ENCODE measurements at places on chromosomes 7 and 10.

DNA sequence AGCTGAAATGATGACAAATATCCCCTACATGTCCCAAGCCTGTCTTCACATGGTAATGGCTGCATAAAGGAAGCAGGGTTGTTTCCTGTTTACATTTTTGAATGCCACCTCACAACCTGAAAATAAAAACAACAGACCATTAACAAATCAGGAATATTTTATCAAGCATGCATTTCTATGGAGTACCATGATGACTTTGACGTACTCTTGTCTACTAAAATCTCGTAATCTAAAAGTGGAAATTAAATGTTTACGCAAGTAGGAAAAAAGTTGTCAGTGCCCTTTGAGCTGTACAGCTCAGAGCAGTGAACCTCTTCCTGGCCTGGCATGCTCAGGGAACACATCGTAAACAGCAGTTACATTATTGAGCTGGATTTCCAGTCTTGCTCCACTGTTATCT, 194.1 kb downstream of the INHBA start:
- no peak for DNase-seq

DNA sequence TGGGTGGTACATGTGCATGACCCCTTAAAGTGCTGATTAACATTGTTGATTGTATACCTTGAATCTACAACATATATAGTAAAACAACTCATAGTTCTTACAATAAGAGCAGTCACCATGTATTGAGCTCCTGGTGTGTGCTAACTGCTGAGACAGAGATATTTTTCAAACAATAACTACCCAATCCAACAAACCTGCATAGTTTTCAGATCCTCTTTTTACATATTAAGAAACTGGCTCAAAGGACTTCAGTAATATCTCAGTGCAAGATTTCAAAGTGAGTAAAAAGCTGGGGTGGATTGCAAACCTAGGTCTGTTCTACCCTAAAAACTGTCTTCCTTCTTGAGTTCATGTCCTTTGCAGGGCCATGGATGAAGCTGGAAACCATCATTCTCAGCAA, 272.2 kb downstream of the SNX13 start:
- peak; percentile 12 for DNase-seq

GRCh38 chr10:4822208-4822607, 3.8 kb upstream of the AKR1E2 start:
- no peak for DNase-seq

- DNase-seq, result no peak
These were observed 21.2 kb downstream of the PRKCQ start for GRCh38 chr10:6558759-6559461.

- DNase-seq, result no peak
These were observed 102.4 kb downstream of the PTPN20 start for GRCh38 chr10:47013507-47014154.

DNA sequence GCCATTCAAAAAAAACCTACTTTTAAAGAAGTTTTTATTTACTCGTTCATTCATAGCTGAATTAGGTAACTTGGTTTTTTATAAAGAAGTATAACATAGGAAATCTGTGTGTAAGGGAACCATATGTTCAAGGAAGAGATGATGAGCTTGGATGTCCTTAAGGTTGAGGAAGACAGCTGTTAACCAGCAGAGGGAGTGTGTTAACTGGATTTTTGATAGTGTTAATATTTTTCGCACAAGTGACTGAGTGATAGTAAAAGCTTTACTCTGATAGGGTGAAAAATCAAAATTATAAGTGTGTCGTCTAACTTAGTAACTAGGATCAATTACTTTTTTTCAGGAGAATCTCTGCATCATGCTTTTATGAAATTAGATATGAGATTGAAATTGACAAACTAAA, 134.7 kb downstream of the ARL5B start:
- DNase-seq, result no peak

DNA sequence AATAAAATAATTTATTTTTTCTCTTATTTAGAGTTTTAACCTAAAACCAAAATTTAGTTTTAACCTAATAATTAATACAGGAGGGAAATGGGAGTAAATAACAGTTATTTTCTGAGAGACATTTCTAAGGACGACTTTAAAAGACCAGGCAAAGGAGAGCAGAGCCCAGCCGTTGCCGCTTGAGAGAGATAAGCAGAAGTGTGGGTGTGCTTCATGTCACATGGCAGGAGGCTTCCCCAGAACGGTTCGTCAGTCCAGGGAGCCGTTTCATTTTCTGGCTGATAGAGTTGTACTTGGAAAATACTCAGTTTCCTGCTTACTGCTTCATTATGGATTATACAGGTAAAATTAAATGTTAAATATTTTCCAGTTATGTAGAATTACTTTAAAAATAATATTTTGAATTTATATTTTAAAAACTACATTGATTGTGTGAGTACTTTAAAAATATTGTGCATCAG, 61.4 kb downstream of the ST7 start:
- DNase-seq, result peak; percentile 63

GRCh38 chr7:77538281-77539212, 1.5 kb downstream of the PTPN12 start:
- DNase-seq, result peak; percentile 81

DNA sequence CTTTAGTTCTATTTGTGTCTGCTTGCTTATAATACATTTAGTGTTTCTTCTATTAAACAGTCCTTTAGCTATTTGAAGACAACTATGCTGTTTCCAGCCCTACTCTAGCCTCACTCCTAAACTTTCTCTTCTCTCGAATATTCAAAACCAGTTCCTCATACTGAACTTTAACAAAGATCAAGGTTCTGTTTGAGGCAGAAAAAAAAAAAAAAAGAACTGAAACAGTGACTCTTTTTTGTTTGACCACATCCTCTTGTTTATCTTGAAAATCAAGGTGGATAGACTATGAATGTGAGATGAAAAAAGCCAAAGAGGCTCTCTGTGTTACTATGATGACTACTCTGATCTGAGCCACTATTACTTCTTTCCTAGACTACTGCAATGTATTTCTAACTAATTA, 154.3 kb downstream of the ZNF365 start:
- DNase-seq, result peak; percentile 54

DNA sequence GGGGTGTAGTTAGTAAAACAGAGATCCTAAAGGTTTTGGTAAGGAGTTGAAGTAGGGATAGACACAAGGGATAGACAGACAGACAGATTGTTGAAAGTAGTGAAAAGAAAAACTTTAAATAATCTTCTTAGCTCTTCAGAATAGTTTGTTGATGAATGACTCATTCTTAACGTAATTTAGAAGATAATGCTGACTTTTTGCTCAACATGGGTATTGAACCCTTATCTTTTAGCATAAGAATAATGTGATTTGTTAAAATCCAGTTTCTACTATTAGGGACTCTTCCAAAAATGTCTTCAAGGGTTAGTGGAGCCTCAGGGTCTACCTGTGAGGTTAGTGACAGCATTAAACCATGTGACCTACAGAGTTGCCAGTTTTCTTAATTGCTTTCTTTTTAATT, 411.2 kb downstream of the ETV1 start:
- no peak for DNase-seq

- DNase-seq, result no peak
These were observed 189.5 kb downstream of the CXCL12 start for GRCh38 chr10:44195112-44196007.

DNA sequence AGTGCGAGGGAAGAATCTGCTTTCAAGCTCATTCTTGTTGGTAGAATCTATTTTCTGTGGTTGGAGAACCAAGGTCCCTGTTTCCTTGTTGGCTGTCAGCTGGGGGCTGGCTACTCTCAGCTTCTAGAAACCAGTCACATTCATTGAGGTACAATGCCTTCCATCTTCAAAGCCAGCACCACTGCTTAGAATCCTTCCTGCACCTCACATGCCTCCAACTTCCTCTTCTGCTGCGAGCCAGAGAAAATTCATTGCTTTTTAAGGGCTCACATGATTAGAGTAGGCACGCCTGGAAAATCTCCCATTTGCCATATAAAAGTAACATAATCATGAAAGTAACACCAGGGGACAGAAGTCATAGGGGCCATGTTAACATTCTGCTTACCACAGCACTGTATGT, 28.7 kb downstream of the TES start:
- DNase-seq, result no peak

- no peak for DNase-seq
These were observed 35.6 kb downstream of the DOCK1 start for GRCh38 chr10:126940670-126941310.

GRCh38 chr10:63520500-63521415, at the start of gene REEP3:
Gene REEP3, plus strand, starts transcription at chr10:63521401. Its CDS starts 145 bp downstream, at chr10:63521546.
- peak; percentile 61 for DNase-seq

DNA sequence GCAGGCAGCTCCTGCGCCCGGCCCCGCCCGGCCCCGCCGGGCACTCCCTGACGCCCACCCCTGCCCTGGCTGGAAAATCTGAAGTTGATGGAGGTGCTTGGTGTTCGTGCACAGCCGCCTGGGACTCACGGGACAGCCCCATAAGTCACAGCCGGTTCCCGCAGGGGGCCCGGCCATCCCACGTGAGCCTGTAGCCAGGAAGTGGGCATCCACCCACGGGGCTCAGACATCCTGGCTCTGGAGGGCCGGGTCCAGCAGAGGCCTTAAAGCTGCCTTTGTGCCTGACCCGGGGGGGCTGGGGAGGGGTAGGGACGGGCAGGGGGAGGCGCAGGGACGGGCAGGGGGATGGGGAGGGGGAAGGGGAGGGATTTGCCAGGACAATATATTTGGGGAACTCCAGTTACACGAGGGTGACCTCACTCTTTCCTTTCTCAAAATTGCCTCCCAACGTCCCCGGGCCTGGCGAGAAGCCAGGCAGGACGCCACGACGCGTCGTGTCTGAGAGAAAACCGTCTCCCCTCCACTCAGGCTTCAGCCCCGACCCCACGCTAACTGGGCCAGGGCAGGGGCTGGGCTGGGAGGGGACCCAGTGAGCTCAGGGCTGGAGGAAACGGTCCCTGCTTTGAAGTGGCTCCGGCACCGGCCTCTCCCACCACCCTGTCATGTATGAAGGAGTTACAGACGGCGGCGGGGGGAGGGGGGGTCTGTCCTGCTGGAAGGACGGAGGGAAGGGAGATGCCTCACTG, 82.1 kb upstream of the PDGFA start:
- peak; percentile 79 for DNase-seq

DNA sequence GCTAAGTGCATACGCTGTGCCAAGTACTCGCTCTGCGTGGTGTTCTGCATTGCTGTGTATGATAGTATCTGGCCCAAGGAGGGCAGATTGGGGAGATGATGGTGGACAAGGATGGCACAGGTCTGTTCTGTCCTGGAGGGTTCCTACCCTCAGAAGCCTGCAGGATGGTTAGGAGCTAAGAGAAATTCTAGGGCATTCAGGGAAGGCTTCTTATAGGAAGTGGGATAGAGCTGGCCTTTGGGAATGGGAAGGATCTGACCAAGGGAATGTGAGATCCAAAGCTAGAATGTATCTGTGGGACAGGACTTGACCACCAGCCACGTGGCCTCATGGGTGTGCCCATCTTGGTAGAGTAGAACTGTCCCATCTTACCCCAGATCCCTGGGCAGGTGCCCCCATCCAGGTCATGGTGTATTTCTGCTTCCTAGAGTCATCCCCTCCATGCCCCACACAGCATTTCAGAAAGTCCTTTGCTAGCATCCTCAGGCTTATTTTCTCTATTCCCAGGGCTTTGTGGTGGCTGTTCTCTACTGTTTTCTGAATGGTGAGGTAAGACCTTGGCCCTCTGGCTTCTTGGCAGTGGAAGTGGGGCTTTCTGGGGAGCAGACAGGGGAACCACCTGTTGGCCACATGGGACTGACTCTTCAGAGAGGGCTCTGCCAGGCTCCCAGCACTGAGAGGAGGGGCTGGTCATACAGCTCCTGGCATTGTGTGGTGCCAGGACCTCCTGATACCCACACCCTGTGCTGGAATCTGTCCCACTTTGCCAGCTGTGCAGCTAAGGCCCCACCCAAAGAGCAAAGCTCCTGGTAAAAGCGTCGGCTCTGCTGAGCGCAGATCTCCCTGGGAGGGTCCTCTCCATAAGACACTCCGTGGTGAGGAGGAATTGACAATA, 52.5 kb downstream of the ADCYAP1R1 start:
- no peak for DNase-seq

DNA sequence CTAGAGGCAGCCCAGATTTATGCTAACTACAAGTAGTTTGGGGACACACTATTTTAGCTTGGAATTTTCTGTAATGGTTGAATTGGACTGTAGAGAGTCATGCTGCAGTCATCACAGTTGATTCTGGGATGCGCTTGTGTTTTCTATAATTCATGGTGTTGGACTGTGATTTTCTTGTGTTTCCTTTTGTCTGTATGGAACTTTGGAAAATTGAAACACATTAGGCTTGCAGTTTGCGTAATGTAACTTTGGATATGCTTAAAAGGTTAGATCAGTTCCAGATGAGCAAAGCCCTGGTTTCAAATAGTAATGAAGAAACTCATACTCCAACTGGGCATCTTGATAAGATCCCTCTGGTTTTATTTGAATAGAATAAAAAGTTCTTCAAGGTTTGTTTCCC, 502.2 kb downstream of the ARL4A start:
- no peak for DNase-seq

- DNase-seq, result no peak
These were observed 37.7 kb downstream of the CDK13 start for GRCh38 chr7:39987641-39988347.

- no peak for DNase-seq
These were observed 70.4 kb upstream of the APBB1IP start for GRCh38 chr10:26367771-26368170.

DNA sequence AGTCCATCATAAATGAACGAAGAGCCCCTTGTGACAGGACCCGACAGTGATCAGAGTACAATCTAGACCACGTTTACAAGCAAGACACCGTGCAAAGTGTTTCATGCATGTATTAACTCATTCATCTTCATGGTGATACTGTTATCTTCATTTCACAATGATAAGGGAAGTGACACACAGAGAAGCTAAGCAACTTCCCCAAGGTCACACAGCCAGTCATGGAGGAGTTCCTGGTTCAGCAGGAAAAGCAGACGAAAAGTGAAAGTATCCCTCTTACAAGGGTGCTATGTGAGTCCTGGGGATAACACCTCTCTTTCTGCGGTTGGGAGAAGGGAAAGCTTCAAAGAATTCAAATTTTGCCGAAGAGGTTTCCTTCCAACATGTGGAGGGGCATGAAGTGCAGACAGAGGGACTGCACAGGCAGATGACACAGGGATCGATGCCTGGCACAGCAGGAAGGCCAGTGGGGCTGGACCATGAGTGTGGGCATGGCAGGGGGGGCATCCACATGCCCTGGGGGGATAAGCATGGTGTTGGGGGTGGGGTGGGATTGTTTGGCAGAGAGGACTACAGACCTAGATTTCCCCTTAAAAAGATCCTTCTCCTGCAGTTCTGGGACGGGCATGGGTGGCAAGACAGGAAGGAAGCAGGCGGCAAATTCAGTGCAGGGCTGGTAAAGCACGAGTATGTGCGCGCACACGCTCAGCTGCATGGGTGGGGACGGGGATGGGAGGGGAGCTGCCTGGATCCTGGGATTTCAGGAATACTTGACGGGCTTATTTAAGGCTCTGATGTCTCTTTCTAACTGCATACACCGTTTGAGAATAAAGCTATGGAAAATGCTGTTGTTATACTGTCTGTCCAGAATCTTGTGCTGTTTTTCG, 33.5 kb upstream of the DDC start:
- peak; percentile 26 for DNase-seq

Data from inflammatory macrophage (primary cell).